ENCODE measurements at places on chromosomes 3 and 15. TPM values are rescaled to one million over a fixed set of nuclear protein-coding genes. Genes with fewer than 3 reads are reported as not detected.

FBLN2 gene
- total RNA-seq = 132 TPM

DNA sequence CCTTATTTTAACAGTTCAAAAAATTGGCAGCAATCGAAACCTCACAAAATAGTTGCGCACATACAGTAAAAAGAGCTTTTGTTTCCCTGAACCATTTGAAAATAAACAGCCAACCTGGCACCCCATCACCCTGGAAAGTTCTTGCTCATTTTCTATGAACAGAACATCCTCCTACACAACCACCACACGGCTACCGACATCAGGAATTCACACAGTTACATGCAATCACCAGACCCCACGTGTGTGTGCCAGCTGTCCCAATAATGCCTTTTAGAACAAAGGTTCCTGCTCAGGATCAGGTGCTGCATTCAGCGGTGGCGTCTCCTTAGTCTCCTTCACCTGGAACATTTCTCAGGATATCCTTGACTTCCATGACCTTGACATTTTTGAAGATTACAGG, 186.5 kb downstream of the KLF13 start:
- no peak for DNase-seq

- DNase-seq = no peak
These were observed 541.1 kb downstream of the NLGN1 start for GRCh38 chr3:173938616-173939015.

DNA sequence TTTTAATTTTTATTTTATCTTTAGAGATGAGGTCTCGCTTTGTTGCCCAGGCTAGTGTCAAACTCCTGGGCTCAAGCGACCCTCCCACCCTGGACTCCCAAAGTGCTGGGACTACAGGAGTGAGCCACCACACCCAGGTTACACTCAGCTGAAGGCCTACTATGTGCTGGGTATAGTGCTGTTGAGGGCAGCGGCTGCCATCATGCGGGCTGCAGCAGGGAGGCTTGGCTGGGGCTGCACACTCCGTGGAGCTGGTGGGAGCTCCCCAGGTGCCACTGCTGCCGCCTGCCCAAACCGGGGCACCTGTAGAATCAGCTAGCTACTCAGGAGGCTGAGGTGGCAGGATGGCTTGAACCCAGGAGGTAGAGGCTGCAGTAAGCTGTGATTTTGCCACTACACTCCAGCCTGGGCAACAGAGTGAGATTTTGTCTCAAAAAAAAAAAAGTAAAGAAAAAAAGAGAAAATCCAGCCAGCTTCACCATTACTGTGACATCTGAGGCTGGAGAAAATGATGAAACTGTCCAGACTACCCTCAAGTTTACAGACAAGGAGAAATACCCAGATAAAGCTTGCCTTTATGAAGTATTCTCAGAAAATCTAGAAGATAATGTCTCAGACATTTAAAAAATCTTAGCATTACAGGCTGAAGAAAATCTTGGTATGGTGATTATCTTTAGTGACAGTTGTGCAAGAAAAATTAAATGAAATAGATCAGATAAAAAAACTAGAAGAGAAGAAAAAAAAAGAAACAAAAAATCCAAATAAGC, 42.1 kb downstream of the CRABP1 start:
- DNase-seq = no peak

DNA sequence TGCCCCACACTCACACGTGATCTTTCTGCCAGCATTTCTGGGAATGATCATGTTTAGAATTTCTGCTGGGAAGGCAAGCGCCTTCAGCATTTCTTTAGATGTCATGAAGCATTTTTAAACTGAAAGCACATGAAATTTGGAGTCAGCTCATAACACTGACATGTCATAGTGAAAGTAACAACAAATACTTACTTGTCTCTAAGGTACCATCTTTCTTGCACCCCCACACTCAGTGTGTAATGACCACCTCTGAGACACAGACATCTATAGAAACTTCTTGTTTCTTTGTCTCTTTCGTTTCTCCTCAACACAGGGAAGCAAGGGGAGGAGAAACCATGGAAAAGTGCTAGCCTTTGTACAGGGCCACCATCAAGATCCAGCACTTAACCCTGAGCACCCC, 171.7 kb downstream of the RORA start:
- DNase-seq = no peak

GRCh38 chr15:83858820-83859505, 205.0 kb downstream of the ADAMTSL3 start:
- no peak for DNase-seq

All from urinary bladder (tissue), 4 donors.